ENCODE measurements at places on chromosomes 13 and 19. TPM values are rescaled to one million over a fixed set of nuclear protein-coding genes. Genes with fewer than 3 reads are reported as not detected.
A peak's percentile ranks its signal among the peaks of the same experiment; 100 is the strongest.

- H3K4me1 ChIP-seq = no peaks in the 10 kb centered on the region
- no peak for DNase-seq
- no peaks in the 10 kb centered on the region for H3K27me3 ChIP-seq
- H3K27ac ChIP-seq = no peak overlapping the region
Measured at GRCh38 chr13:102131246-102131645, 270.6 kb downstream of the FGF14 start.

DNA sequence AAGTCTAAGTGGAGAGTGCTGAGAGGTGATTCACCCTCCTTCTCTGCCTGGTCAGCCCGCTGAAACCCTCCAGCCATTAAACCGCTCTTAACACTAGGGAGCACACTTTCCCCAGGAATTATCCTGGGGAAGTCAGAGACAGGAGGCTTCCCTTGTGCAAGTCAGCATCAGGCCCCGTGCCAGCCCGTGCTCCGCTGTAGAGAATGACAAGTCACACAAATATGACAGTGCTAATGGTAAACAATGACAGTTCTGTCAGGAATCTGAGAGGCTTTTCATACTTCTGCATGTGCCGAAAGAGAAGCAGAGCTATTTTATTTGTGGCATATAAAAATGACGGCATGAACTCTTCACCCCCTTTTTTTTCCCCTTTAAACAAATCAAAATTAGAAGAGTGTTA lies 816.9 kb upstream of the SLC10A2 start:
- H3K4me1 ChIP-seq = no peaks in the 10 kb centered on the region
- DNase-seq = no peak
- H3K27me3 ChIP-seq = no peaks in the 10 kb centered on the region
- H3K4me3 ChIP-seq = no peak overlapping the region

DNA sequence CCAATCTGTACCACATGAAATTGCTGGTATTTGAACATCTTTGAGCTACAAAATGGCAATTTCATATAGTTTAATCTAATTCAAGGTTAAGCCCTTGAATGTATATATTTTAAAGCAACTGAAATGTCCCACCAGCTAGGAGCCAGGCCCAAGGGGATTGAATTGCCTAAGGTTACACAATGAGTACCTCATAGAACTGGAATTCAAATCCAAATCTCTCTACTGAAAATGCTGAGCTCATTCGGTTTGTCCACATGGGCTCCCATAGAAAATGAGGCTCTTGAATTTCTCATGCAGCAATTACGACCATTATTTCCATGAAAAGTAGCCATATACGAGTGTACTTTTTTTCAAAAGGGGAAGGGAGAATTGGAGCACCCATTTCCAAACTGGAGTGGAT lies 31.5 kb upstream of the FNDC3A start:
- H3K27ac ChIP-seq = no peak overlapping the region
- no peaks in the 10 kb centered on the region for H3K27me3 ChIP-seq
- no peak for DNase-seq
- H3K4me1 ChIP-seq = no peaks in the 10 kb centered on the region
- H3K4me3 ChIP-seq = no peak overlapping the region

- peak overlapping the region; percentile 81 for H3K4me3 ChIP-seq
- no peaks in the 10 kb centered on the region for H3K27me3 ChIP-seq
- H3K27ac ChIP-seq = peak overlapping the region; percentile 25
- no peak for DNase-seq
- no peaks in the 10 kb centered on the region for H3K36me3 ChIP-seq
Measured at GRCh38 chr19:11578258-11579142, 1.1 kb upstream of the ACP5 start.

Gene ZNF506
- 8.8 TPM for total RNA-seq

DNA sequence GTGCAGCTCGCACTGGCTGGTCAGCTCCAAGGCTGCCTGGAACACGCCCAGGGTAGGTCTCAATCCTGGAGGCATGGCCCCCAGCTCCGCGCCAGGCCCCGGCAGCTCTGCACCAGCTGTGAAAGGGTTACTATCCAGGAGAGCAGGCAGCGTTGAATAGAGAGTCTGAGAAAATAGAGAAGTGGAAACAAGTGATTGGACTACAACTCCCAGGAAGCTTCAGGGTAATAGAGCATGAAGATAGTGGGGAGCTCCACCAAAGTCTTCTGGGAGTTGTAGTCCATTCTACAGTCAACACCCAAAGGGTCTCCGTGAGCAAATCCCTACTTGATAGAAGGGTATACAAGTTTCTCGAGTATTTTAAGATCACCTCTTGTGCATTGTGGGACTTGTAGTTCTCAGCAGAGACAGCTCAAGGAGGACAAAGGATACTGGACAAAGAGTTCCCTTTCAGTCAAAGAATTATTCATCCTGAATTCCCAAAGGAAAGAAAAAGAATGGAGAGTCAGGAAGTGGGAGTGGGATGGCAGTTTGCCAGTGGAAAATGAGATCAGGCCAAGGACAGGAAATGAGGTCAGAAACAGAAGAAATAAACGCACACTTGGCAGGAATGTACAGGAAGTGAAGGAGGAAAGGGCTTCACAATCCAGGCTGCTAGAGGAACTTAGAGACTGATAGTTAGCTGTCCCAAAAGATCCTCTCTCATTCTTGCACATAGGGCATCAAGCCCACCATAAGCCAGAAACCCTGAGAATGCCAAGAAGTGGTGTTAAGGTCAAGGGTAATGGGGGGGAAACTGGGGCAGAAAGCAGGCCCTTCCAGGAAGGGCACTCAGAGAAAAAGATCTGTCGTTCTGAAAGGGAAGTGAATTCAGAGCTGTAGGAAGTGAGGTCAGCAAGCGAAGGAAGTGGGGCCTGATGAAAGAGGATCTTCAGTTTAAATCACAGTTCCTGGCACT lies 5.5 kb upstream of the MAMSTR start:
- H3K27me3 ChIP-seq = no peaks in the 10 kb centered on the region
- peaks cover 4% of the 10 kb centered on the region for H3K4me1 ChIP-seq
- H3K27ac ChIP-seq = no peak overlapping the region

DNA sequence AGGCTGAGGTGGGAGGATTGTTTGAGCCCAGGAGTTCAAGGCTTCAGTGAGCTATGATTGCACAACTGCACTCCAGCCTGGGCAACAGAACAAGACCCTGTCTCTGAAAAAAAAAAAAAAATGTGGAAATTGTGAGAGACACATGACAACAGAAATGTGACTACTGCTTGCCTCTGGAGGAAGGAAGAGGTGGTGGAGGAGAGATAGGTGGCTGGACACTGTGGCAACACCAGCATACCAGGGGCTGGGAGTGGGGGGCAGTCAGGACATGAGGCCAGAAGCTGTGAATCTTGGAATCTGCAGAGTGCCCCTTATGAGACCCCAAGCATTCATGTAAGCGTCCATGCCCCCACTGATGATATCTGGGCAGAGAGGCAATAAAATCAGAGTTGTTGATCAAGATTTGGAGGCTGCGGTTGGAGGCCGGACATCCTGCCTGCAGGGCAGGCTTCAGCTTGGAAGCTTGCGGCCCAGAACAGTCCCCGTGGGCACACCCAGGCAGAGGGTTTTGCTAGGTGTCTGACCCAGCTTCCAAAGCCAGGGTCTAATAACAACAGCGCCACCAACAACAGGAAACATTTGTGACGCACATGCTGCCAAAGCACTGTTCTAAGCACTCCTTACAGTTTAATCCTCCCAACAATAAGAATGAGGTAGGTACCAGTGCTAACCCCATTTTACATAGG lies 16.9 kb downstream of the FAM187B start:
- H3K27me3 ChIP-seq = no peaks in the 10 kb centered on the region
- no peaks in the 10 kb centered on the region for H3K36me3 ChIP-seq
- H3K4me1 ChIP-seq = peaks cover 45% of the 10 kb centered on the region
- DNase-seq = no peak

GRCh38 chr19:32809254-32809653 lies 60.3 kb downstream of the SLC7A9 start:
- DNase-seq = no peak
- H3K27ac ChIP-seq = no peak overlapping the region
- peaks cover 6% of the 10 kb centered on the region for H3K4me1 ChIP-seq
- no peaks in the 10 kb centered on the region for H3K36me3 ChIP-seq
- H3K27me3 ChIP-seq = no peaks in the 10 kb centered on the region
- no peak overlapping the region for H3K4me3 ChIP-seq

DNA sequence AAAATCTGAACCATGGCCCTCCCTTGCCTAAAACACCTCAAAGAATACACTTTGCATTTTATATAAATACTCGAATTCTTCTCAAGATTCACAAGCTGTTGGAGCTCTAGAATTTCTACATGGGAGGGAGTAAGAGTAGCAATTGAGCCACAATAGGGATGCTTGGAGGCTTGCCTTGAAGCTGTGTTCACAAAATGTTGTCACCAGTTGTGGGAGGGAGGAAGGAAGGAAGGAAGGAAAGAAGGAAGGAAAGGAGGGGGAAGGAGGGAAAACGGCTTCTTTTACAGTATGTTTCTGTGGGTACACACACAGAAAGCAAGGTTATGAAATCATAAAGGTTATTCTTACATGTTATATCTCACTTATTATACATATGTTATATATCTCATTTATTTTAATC lies 128.6 kb upstream of the PEG3 start:
- no peak for DNase-seq
- no peaks in the 10 kb centered on the region for H3K4me1 ChIP-seq
- no peaks in the 10 kb centered on the region for H3K27me3 ChIP-seq
- H3K4me3 ChIP-seq = no peak overlapping the region
- no peak overlapping the region for H3K27ac ChIP-seq
- H3K36me3 ChIP-seq = no peaks in the 10 kb centered on the region

Gene TMPRSS9
- not detected for total RNA-seq

DNA sequence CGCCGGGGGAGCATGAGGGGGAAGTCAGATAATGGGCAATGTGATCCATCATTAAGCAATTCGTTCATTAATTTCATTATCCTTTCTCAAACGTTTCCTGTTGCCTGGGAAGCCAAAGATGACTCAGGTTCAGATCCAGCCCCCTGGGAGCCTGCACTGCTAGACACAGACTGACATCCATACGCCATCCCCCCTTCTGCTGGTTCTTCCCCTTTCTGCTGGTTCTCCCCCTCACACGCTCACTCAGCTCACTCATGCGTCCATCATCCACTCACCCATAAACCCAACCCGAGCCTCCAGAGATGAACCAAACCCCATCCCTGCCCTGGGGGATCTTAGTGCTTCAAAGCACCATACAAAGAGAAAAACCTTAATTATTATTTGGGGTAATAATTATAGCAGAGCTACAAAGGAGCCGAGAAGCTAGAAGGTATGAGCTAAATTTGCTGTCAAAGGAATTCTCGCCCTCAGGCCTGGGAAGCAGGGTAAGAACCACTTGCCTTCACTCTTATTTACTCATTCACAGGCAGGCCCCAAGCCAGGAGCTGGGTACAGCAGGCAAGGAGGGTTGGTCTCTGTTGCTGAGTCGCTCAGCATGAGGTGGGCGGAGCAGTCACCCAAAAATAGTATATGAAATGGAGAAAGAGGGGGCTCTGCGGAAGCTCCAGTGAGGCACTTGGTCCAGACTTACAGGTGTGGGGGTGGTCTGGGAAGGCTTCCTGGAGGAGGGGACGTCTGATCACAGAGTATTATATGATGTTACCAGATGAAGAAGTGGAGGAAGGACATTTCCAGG lies 7.0 kb upstream of the ZNF444 start:
- H3K4me1 ChIP-seq = peaks cover 9% of the 10 kb centered on the region
- H3K36me3 ChIP-seq = no peaks in the 10 kb centered on the region
- DNase-seq = no peak
- H3K27me3 ChIP-seq = no peaks in the 10 kb centered on the region

DNA sequence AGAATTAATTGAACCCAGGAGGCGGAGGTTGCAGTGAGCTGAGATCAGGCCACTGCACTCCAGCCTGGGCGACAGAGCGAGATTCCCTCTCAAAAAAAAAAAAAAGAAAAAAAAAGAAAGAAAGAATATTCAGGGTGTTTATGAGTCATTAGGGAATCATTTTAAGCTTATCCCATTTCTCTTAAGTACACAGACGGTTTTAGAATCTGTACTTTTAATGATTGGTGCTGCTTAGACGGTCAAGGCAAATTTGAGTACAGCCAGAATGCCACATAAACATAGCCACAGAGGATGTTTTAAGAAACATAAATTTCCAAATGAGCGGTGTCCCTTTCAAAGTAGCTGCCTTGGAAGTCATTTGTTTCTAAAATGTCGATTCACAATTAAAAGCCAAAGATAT lies 2.6 kb downstream of the SPRYD7 start:
- 0 out of 2 replicates have a peak, but pooled peaks cover 2% of the 10 kb centered on the region for H3K4me1 ChIP-seq
- no peaks in the 10 kb centered on the region for H3K27me3 ChIP-seq
- no peak overlapping the region for H3K27ac ChIP-seq
- DNase-seq = no peak
- no peak overlapping the region for H3K4me3 ChIP-seq

Gene DOCK6
- 24.8 TPM for total RNA-seq

- no peak overlapping the region for H3K27ac ChIP-seq
- H3K27me3 ChIP-seq = no peaks in the 10 kb centered on the region
- no peaks in the 10 kb centered on the region for H3K4me1 ChIP-seq
- no peak for DNase-seq
Measured at GRCh38 chr13:112207129-112207528, 140.2 kb downstream of the SOX1 start.

Gene SMIM44
- not detected for total RNA-seq

DNA sequence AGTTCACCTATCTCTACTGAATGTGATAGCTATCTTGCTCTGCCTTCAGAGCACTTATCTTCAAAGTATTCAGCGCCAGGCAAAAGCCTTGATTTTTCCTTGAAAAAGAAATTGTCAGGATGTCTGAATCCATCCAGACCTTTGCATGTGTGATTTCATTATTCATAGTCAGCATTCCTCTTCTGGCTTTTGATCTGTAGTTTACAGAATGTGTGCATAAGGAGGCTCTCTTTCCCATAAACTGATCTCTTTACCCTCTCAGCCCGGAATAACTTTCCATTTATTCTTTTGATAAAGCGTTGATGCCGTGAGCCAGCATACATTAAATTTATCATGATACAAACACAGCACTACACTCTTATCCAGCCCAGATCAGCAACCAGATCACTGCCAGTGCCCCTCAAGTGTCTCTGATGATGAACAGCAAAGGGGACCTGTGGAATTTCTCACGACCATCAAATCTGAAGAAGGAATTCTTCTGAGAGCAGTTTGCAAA lies 130.8 kb downstream of the DNAJC15 start:
- H3K36me3 ChIP-seq = no peaks in the 10 kb centered on the region
- H3K4me1 ChIP-seq = no peaks in the 10 kb centered on the region
- no peak overlapping the region for H3K4me3 ChIP-seq
- no peaks in the 10 kb centered on the region for H3K27me3 ChIP-seq

Gene CEACAM20
- total RNA-seq = not detected

- H3K4me3 ChIP-seq = no peak overlapping the region
- H3K4me1 ChIP-seq = no peaks in the 10 kb centered on the region
- H3K27ac ChIP-seq = no peak overlapping the region
- no peaks in the 10 kb centered on the region for H3K36me3 ChIP-seq
- DNase-seq = no peak
Measured at GRCh38 chr19:42942187-42942789, 5.3 kb upstream of the PSG7 start.

DNA sequence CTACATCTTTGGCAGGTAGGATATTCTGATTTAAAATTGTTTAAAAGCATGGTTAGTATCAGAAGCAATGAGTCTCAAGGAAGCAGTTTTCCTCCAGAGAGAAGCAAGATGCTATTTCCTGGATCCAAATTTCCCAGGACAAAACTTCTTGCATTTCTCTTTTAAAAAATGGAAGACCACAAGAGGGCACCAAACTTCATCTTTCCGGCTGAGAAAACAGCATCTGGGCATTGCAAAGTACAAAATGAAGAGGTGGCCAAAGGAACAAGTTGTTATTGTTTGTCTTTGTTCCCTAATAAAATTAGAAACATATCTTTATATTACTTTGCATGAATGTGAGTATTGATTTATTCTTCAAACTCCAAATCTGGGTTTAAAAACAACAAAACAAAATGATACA lies 60.0 kb upstream of the LRCH1 start:
- H3K4me3 ChIP-seq = no peak overlapping the region
- H3K27ac ChIP-seq = no peak overlapping the region
- no peak for DNase-seq
- no peaks in the 10 kb centered on the region for H3K36me3 ChIP-seq
- no peaks in the 10 kb centered on the region for H3K27me3 ChIP-seq

GRCh38 chr19:38265213-38265861 lies 964 bp downstream of the SPINT2 start:
- H3K27me3 ChIP-seq = no peaks in the 10 kb centered on the region
- no peak overlapping the region for H3K27ac ChIP-seq
- H3K4me1 ChIP-seq = peaks cover 9% of the 10 kb centered on the region
- DNase-seq = no peak

Data from GM12878 (cell line).